ENCODE measurements at places on chromosomes 7 and 10.

DNA sequence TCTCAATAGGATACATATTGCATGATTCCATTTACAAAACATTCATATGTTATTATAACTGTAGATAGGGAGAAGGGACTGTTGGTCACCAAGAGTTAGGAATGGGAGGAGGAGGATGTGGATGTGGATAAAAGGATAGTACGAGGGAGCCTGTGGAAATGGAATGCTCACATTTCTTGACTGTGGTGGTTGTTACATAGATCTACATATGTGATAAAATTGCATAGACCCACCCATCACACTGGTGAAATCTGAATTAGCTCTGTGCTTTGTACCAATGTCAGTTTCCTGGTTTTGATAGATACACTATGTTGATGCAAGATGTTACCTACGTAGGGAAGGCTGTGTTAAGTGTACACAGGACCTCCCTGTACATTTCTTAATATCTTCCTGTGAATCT is 233.5 kb upstream of the MTPN start:
- DNase-seq = no peak

DNA sequence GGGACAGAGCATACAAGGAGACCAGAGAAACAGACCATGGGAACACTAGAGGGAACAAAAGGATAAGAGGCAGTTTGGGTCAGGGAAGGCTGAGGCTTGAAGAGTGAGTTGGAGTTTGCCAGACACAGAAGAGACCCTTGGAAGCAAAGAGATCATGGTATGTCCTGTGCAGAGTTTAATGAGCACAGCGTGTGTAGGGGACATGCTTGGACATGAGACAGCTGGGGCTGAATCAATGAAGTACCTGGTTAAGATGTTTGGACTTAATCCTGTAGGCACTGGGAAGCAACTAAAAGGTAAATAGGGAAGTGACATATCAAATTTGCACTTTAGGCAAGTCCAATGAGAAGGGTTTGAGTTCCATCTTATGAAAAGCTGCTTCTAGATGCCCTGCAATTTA is 79.6 kb downstream of the KIAA1217 start:
- DNase-seq = no peak

DNA sequence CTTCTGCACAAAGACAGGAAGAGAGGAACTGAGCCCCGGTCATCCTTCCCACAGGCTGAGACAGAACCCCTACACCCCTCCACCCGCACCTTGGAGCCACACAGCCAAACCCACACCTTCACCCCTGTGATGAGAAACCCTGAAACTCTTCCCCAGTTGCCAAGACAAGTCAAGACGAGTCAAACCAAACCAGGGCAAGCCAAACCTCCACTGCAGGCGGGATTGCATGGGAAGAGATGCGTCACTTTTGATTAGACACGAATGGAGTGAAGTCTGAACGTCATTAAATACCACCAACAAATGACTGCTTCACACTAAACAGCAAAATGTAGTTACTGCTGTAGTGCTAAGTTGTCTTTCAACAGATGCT is 73.8 kb downstream of the PRPF18 start:
- no peak for DNase-seq

DNA sequence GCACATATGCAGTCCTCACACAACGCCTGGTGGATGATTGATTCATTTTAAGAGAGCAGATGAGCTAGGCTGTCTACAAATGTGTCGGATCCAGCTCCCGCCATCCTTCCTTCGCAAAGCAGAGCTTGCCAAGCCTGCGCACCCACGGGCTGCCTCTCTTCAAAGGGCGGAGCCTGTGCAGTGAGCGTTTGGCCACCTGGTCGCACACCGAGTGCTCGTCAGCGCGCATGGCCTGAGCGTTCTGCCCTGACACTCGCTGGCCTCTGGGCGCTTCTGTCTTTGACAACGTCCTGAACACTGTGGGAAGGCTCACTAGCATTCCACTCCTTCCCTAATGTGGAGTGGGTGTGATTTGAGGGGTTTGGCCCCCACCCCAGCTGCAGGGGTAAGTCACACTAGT is 47.1 kb upstream of the TMEM72 start:
- peak; percentile 44 for DNase-seq

DNA sequence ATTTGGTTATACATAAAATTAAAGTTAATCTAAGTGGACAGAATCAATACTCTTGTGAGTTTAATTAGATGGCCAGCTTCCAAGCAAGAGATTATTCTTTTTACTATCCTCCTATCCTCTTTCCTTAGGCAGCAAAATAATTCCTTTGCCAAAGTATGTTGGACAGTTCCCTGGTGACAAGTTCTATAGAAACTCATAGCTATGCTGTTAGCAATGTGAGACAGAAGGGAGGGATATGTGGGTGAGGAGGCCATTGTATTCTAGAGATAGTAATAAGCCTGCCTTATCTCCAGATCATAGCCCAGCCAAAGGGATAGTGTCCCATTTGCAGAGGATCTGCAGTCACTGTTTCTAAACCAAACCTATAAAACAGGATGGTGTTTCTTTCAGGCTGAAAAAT is 181.6 kb upstream of the HDAC9 start:
- no peak for DNase-seq

- no peak for DNase-seq
Observed at GRCh38 chr7:96188591-96188991, 133.3 kb downstream of the SLC25A13 start.

- DNase-seq = no peak
Observed at GRCh38 chr10:36738738-36739431, 386.5 kb upstream of the ANKRD30A start.

- no peak for DNase-seq
Observed at GRCh38 chr10:26662864-26663263, 34.6 kb upstream of the PDSS1 start.

- DNase-seq = no peak
Observed at GRCh38 chr7:114629762-114630161, 215.1 kb downstream of the FOXP2 start.

DNA sequence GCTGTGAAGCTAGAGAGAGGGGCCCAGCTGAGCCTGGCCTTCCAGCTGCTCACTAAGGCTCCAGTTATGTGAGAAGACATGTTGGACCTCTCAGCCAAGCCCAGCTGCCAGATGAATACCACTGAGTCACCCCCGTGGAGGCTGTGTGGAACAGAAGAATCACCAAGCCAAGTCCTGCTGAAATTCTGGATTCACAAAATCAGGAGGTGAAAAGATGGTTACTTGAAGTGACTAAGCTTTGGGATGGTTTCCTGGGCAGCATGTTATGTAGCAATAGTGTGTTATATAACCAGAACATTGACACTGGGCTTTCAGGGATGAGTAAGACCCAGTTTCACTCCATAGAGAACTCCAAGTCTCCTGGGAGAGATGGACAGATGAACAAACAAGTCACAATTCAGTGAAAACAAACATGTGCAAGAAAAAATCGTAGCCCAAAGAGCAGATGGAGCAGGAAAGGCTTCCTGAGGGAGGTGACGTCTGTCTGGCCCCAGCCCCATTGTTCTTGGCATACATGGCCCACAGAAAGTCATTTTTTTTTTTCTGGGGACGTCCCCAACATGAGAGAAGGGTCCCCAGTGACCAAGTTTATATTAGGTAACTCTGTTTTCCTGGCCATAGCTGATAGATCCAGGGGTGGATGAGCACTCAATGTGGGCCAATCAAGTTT is 64.1 kb upstream of the PDZD8 start:
- no peak for DNase-seq

DNA sequence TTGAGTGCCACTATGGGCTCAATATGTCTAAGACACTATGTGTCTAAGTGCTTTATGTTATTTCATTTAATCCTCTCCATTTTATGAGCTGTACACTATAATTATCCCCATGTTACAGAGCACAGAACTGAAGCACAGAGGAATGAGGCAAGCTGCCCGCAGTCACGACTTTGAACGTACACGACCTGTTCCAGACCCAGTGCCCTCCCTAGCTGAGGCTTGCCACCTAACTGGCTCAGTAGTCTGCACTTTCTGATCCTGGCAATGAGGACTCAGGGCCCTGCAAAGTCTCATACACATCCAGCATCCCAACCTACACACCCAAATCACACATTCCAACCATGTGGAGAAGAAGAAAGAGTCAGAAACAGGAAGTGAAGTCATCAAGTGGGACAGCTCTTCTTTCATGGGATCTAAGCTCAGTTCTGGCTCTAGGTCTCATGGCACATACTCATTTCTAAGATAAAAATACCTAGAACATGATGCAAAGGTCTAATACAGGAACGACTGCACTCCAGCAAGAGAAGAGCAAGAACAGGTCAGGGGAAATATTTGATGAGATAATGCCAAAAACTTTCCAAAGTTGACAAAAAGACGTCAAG is 42.4 kb upstream of the DDC start:
- no peak for DNase-seq

Data from activated T-cell treated with anti-CD3 and anti-CD28 coated beads, Interleukin-2, amount 50 U/mL, for 24 hours (primary cell).